Neural crest cell (in vitro differentiated cells): ENCODE measurements at places on chromosomes 12 and 14.

GRCh38 chr14:65153101-65153500, 50.8 kb upstream of the MAX start:
- DNase-seq: no peak

DNA sequence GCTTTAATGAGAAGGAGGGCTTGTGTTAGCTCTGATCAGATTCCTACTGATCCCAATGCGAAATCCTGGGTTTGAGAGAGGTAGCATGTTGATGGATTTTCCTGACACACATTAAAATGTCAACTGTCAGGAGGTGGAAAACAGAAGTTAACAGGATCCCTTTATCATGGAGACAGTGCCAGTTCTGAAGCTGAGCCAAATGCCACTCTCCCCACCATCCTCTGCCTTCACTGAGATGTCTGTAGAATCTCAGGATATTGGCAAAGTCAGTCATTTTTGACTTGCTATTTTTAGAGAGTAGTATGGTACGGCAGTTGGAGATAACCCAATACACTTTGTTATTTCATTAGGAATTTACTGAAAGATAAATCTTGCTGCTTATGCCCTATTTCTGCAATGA, 1816.2 kb upstream of the FLRT2 start:
- no peak for DNase-seq

DNA sequence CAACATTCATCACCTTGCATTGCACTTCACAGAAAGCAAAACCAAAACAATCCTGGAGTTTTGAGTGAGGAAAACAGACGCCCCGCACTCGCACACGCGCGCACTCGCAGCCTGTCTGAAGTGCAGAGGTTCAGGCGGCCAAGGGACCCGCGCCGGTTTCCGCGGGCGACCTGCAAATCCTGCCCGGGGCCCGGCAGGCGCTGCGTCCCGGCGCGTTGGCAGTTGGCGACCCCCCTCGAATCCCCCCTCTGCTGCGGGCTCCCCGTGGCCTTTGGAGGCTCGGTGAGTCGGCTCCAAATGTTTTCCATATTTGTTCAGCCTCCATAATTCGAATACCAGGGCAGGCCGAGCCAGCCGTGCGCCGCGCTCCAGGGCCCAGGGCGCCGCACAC, at the start of gene SSPN:
Gene SSPN (plus strand): TSS at position 324 of the 391 bp plus-strand sequence. CDS start 100 bp downstream, outside the sequence.
- DNase-seq: peak; percentile 66

DNA sequence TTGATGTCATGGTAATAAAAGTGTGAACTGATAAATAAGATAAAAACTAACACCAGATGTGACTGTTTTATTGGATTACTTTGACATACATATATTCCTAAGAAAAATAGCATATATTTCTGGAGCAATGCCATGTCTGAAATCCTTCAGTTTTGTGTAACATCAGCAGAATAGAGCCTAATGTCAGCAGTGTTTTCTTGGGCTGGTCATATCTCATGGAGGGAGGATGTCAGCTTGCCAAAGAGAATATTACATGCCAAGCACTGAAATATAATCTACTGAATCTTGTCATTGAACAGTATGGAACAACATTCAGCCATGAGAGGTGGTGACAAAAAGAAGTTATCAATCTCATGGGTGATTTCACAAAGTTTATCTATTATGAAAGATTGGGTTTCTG, 220.3 kb downstream of the KLHL28 start:
- DNase-seq: no peak

DNA sequence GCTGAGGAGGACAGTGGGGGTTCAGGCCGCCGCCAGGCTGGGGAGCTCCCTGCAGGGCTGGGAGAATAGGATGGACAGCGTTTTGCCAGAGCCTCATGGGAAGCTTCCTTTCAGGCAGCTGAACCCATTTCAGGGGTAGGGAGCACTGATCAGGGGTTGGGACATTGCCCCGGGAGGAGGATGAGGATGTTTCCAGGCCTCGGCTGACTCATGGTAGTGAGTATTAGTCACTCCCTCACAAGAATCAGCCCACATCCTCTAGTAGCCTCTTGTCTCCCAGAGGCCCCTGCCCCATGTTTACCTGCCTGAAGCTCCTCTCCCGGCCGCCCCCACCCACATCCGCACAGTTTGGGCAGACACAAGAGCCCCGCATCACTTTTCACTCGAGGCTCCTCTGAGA, 89.8 kb downstream of the ZFP36L1 start:
- no peak for DNase-seq

DNA sequence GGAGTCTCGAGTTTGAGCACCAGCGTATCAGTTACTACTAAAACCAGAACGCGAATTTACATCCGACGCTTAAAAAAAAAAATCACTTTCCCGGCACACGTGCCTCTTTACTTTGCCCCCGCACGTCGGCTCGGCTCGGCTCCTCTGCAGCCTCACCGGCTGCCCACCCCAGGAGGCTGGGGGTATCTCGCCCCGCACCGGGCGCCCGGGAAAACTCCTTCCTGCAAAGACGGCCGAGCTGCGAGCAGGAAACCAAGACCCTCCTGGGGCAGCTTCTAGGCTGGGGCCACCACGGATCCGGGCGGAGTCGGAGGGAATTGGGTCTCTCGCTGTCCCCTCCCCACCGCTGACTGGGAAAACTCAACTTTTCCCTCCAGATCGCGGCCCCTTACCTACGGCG, 610 bp downstream of the VSIG10 start:
- DNase-seq: no peak

DNA sequence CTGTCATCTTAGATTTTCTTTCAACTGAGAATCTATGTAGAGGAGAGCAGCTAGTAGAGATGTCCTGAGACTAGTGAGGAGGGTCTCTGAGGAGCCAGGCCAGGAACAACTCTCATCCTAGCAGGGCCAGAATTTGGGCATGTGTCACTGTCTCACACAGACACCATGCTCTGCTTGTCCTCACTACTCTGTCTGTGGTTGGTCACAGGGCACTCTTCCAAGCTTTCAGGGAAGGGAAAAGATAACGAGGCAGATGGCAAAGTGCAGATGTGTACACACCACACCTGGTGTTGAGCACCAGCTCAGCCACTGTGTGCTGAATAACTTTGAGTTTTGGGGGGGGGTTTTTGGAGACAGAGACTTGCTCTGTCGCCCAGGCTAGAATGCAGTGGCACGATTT, 2.5 kb downstream of the SSPN start:
- DNase-seq: no peak

GRCh38 chr12:107396991-107397390, 288.6 kb upstream of the PWP1 start:
- DNase-seq: no peak

GRCh38 chr12:116217045-116217735, 60.3 kb downstream of the MED13L start:
- DNase-seq: no peak
